ENCODE measurements at places on chromosomes 13 and 19. TPM values are rescaled to one million over a fixed set of nuclear protein-coding genes. Genes with fewer than 3 reads are reported as not detected.

ERICH4 gene
- total RNA-seq = not detected

GRCh38 chr13:45768656-45769479 lies 66.7 kb downstream of the CBY2 start:
- H3K27ac ChIP-seq = no peak overlapping the region
- no peaks in the 10 kb centered on the region for H3K4me1 ChIP-seq
- H3K4me3 ChIP-seq = no peak overlapping the region
- DNase-seq = no peak

- H3K4me1 ChIP-seq = peaks cover 39% of the 10 kb centered on the region
- no peak overlapping the region for H3K4me3 ChIP-seq
- H3K36me3 ChIP-seq = no peaks in the 10 kb centered on the region
- H3K27ac ChIP-seq = no peak overlapping the region
- H3K27me3 ChIP-seq = no peaks in the 10 kb centered on the region
Measured at GRCh38 chr19:18842166-18842565, 10.4 kb downstream of the UPF1 start.

DNA sequence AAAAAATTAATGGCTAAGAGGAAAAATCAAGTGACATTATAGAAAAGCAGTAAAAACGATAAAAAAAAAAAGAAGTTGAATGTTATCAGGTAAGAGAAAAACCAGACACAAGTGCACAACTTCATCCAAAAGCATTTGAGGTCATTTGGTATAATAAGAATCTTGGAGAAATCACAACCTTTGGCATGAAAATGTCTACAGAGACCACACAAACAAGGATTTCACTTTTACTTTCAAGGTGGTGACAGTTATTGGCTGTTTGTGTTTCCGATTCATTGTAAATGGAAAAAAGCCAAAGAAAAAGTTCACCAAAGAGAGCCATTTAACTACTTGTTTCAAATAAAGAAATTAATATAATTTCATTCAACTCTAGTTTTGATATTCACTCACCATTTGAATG lies 1193.5 kb downstream of the PCDH9 start:
- H3K36me3 ChIP-seq = no peaks in the 10 kb centered on the region
- no peaks in the 10 kb centered on the region for H3K4me1 ChIP-seq
- no peaks in the 10 kb centered on the region for H3K27me3 ChIP-seq

DNA sequence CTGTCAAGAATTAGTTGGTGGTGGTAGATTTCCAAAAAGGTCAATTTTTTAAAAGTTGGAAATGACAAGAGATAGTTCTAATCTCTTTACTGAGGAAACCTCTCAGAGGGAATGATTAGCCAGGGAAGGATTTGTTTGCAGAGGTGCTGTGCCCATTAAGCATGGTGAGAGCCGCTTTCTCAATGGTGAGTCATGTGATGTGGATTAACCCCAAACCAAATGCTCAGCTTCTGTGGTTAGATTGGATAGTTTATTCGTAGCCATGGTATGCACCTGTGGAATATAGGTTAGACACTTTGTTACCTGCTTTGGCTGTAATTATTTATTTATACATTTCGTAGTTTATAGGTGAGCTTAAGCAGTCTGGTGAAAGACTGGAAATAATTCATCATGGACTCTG lies 7.1 kb downstream of the HNRNPM start:
- H3K4me3 ChIP-seq = no peak overlapping the region
- no peak for DNase-seq
- H3K27ac ChIP-seq = no peak overlapping the region
- peaks cover 24% of the 10 kb centered on the region for H3K4me1 ChIP-seq

ERICH6B gene
- not detected for total RNA-seq

DNA sequence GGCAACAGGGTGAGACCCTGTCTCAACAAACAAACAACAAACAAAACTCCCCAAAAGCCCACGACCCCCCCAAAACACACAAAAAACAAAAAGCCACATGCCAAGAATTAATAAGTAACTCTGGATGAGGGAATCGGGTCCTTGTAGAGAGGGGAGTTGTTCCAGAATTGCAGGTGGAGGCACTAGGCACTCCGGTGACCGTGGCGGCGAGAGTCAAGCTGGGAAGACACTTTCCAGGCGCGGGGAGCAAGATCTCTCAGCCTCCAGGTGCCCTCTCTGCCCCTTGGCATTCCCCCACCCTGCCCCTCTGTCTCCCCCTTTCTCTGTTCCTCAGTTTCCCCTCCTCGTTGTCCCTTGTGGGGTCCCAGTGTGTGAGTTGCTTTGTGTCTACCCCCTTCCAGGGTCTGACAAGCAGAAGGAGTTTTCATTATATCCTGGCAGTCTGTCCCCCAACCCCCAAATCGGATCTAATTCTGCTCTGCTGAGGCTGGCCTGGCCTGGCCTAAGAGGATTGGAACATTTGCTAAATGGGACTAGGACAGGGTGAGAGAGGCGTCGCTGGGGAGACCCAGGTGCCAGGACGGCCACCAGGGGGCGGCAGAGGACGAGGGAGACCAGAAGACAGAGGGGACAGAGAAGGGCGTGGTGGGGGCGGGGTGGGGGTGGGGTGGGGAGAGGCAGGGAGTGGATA lies 8.3 kb upstream of the CRX start:
- no peaks in the 10 kb centered on the region for H3K27me3 ChIP-seq
- no peak overlapping the region for H3K27ac ChIP-seq
- H3K36me3 ChIP-seq = no peaks in the 10 kb centered on the region
- H3K4me1 ChIP-seq = no peaks in the 10 kb centered on the region
- peak; percentile 68 for DNase-seq
